ENCODE measurements at places on chromosomes 5 and 9.

GRCh38 chr5:8767111-8767510 lies 778.8 kb downstream of the SEMA5A start:
- no peak for DNase-seq

DNA sequence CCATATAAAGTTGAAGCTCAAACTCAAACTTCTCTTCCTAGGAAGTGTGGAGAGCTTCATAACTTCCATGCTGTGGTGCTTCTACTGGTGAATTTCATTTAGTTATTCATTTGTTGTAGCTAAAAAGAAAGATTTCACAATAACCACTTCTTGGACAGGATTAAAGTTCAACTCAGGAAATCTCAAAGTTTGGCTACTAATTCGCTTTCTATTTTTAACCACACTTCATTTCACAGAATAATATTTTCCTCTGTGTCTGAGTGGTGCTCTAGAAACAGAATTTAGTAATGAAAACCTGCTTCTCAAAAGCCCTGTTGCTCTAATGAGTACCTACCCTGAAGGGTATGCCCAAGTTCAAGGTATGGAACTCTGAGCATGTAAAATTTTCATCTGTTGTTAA lies 73.9 kb downstream of the ACTBL2 start:
- DNase-seq = no peak

- no peak for DNase-seq
Observed at GRCh38 chr9:116387934-116388698, 234.5 kb downstream of the PAPPA start.

DNA sequence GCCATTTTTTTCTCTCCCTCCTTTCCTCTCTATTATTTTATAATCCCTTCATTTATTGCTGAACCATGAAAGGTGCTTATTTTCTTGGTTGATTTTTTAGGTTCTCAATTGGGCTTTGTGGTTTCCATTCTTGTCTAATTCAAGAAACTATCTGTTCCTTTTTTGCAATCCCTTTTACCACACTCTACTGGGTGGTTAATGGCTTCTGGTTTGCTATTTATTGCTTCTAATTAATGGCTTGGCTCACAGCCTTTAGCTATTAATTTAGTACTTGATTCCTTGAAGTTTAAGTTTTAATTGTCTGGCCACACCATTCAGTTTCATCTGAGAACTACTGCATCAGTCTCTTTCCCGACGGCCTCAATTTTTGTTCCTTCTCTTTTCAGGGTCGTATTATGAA lies 5.6 kb downstream of the FRRS1L start:
- no peak for DNase-seq

DNA sequence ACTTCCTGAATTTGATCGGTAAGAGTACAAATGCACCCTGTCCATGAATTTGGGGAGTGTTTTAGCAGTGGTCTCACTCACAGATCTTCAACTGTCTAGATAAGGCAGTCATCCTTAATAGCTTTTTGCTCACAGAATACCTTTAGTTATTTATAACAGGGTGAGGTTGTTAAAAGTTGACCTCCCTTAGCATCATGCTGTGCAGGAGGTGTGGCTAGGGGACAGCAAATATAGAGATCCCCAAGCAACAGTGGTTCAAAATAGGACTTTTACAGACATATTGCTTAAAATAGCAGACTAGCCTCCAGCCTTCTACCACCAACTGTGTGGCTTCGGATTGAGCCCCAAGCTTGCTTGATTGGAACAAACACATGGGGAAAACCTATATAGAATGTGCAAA lies 724.4 kb downstream of the TLE1 start:
- DNase-seq = no peak

DNA sequence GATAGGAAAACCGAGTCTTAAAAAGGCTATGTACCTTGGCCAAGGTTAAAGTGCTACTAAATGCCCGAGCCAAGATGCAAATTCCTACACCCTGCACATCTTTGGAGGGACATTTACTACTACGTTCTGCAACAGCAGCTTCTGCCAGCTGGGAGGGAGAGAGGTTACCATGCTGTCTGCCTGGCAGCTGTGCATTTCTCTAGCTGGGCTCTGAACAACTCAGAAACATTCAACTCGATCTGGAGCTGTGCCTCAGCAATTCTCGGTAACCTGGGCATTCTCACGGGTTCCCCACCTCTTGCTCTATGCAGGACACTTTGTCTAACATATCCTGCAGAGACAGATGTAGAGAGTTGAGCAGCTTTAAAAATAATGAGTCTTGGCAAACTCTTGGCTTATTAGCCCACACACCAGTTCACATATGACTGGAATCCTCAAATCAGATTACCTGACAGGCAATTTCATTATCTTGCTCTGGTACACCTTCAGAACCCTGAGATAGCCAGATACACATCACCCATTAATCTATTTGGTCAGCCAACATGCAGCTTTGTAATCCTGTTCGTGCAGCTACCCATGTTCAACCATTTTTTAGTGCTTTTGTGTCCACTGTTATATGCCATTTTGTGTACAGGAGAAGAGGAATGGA lies 115.8 kb downstream of the EFNA5 start:
- no peak for DNase-seq

- no peak for DNase-seq
Observed at GRCh38 chr5:54883374-54884194, 101.8 kb downstream of the ESM1 start.

DNA sequence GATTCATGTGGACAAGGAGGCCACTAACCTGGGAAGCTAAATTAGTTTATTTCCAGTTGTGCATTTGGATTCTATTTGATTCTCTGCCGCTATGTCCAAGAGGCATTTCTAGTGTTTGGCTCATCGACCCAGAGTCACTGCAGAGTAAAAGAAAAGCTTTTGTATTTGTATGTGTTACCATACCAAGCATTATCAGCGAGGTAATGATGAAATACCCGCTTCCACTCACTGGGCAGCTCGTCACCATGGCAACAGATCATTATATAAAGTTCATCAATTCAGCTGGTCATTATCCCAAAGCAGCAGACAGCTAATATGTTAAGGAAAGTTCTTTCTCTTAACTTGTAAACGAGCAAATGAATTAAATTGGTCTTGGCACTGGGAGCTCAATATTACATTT lies 380.3 kb downstream of the SEMA5A start:
- DNase-seq = no peak

DNA sequence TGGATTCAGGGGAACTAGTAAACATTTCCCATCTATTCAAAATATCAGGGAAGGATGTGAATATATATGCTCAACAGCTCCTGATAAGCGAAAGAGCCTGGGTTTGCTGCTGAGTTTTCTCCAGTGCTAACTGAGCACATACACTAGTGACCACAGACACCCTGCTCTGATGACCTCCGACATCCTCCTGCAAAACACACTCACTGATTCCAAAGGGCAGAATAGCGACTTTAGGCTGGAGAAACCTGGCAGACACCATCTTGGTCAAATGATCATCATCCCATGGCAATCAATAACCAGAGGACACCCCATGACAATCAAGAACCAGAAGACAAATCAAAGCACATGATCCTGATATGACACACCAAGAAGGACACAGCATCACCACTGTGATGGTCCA lies 9.2 kb upstream of the GADD45G start:
- no peak for DNase-seq

- no peak for DNase-seq
Observed at GRCh38 chr5:140795259-140795641, 598 bp downstream of the PCDHA2 start.

- no peak for DNase-seq
Observed at GRCh38 chr5:1858436-1858835, 24.3 kb downstream of the IRX4 start.

- DNase-seq = no peak
Observed at GRCh38 chr5:89830691-89831090, 578.9 kb downstream of the CETN3 start.

- DNase-seq = no peak
Observed at GRCh38 chr5:86124333-86124732, 493.4 kb upstream of the COX7C start.

- DNase-seq = no peak
Observed at GRCh38 chr5:160961038-160961437, 109.0 kb upstream of the ATP10B start.

DNA sequence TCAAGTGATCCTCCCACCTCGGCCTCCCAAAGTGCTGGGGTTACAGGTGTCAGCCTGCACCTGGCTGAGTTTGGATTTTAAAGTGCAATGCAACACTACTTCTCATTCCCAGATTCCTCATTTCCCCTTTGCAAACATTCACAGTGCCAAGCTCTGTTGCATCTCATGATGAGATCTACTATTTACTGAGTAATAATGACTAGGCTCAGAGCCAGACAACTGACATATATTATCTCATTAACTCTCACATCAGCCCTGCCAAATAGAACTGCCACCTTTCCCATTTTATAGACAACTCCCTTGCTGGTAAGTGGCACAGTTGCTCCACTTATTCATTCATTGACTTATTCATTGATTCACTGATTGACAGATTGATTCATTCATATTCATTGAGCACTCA lies 7.0 kb downstream of the PDE6A start:
- no peak for DNase-seq

DNA sequence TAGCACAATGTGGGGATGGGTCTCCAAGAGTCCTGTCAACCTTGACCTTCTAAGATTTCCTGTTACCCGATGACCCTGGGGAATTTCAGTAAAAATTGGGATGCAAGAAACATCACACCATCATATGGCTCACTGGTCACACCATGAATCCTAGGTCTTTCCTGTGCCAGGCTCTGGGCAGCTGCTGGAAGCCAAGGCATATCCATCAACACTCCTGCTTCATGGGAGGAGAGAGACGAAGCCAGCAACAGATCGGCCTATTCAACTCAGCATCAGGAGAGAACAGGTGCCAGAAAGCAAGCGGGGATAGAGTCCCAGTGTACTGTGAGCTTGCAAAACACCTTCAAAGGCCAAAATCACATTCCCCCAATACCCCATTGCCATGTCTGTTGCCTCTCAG lies 6.5 kb upstream of the NEK6 start:
- DNase-seq = no peak

DNA sequence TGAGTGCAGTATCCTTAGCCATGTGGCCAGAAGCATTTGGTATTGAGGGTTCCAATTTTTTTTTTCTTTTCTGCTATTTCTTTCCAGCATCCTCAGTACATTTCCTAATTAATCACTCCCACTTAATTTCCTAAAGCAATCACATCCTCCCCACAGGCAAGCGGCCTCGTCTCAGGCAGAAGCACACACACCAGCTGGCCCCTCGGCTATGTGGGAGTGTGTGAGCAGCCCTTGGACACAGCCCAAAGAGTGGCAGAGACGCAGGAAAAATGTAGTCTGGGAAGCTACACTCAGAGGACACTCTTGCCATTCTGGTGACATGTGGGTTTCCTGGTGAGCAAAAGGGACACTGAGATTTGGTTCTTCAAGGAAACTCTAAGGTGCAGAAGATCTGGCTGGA lies 20.7 kb downstream of the SLIT3 start:
- DNase-seq = no peak

GRCh38 chr5:138685193-138685745 lies 68.0 kb upstream of the CTNNA1 start:
- no peak for DNase-seq

DNA sequence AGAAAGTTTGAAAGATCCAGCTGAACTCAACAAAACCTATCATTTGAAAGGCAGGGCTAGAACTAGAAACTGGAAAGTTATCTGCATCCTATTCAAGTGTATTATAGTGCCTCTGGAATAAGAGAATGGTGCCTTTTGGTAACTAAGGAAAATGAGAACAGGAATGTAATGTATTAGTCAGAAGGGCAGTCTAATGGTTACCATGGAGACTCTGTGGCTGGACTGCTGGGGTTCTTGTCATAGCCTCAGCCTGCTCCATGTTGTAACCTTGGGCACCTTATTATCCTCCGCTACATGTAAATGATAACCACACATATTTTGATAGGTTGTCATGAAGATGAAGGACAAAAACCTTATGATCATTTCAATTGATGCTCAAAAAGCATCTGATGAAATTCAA lies 24.6 kb upstream of the IFNB1 start:
- DNase-seq = no peak

DNA sequence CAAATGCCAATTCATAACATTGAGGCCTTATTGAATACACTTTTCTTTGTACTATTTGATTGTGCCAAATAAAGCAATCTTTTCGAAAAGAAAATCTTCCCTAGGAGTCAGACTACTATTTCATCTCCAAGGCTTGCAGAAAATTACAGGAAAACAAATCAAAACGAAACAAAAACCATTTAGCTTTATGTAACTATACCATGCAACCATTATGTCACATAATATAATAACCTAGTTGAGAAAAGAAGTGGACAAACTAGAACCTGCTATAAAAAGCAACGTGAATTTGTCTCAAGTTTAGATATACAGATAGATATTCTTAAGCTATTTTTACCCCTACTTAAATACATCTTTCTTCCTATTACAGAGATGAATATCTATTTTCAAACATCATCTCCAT lies 18.0 kb downstream of the HTR4 start:
- no peak for DNase-seq

- DNase-seq = no peak
Observed at GRCh38 chr5:92916036-92916435, 665.0 kb downstream of the NR2F1-AS1 start.

GRCh38 chr5:136232316-136232715 lies 39.4 kb upstream of the SMIM32 start:
- DNase-seq = no peak

GRCh38 chr9:95343725-95344287 lies 26.3 kb upstream of the FANCC start:
- no peak for DNase-seq

GRCh38 chr5:40491644-40492043 lies 188.1 kb upstream of the PTGER4 start:
- no peak for DNase-seq

DNA sequence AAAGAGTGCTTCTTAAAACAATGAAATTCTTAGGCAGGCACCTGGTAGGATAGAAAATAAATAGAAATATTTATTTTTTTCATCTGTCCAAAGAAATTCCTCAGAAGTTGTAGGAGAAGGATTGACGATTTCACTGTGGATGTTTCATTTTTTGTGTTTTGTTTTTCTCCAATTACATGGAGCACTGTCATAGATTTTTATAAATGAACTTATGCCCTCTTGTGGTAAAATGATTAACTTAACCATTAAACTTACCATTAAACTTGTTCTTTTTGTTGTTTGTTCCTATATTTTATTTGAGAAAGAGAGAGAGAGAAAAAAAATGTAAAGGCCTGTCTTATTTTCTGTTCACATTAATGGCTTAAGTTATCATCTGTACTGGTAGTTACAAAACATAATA lies 339.2 kb downstream of the PRR16 start:
- no peak for DNase-seq

- no peak for DNase-seq
Observed at GRCh38 chr5:61538722-61539501, 206.9 kb downstream of the ZSWIM6 start.

DNA sequence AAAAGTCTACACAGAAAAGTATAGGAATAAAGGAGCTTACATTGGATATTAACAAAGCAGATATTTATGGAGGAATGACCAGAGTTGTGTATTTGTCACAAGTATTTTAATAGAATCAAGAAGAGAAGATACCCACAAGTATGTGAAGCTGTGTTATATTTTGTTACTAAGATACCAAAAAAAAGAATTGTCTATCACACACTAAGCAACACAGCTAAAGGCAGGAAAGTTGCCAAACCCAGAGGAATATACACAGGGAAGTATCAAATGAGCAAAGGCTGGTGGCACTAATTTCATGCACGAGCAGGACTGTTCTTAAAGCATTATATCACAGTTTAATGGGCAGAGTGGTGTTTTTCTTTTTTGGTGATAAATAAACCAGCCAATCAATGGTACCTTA lies 30.9 kb upstream of the RAI14 start:
- no peak for DNase-seq

- no peak for DNase-seq
Observed at GRCh38 chr5:91423871-91424270, 40.8 kb upstream of the ARRDC3 start.

- DNase-seq = no peak
Observed at GRCh38 chr5:104347119-104347708, 784.6 kb upstream of the NUDT12 start.

Data from activated naive CD8-positive, alpha-beta T cell treated with anti-CD3 and anti-CD28 coated beads for 36 hours (primary cell).